ENCODE measurements at places on chromosomes 5 and 9.

- no peak for DNase-seq
These were observed 647.2 kb downstream of the PDE4D start for GRCh38 chr5:59246145-59246869.

- DNase-seq: no peak
These were observed 427.6 kb downstream of the SPOCK1 start for GRCh38 chr5:137071526-137071925.

DNA sequence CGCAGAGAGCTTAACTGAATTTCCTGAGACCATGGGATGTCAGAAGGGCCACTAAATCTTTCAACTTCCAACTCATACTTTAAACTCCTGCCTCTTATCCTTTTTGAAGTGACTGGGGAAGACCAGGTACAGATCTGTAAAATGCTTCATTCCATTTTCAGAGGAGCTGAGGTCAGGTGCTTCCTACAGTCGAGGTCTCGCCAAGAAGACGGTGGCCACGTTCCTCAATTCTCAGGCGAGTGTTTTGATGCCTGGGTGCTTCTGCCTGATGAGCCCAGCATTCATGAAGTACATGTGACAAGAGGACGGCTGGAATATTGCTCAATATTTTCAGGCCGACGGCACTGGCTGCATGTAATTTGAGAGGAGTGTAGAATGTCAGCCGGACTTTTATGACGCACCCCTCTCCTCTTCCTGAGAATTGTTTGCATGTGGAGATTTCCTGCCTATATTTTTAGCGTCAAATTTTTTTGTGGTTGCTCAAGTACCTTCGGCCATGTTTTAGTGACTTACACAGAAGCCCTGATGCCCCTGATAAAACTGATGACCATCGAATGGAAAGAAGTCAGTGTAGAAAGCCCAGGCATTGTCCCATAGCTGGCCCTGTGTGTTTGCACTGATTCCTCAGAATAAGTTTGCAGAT is 38.8 kb upstream of the GLRX start:
- no peak for DNase-seq

- no peak for DNase-seq
These were observed 60.0 kb upstream of the TUT7 start for GRCh38 chr9:86413971-86414880.

- DNase-seq: no peak
These were observed 2.1 kb upstream of the PHF2 start for GRCh38 chr9:93574091-93574899.

- DNase-seq: no peak
These were observed 480 bp upstream of the CCDC69 start for GRCh38 chr5:151224372-151224771.

- no peak for DNase-seq
These were observed 1545.3 kb upstream of the C9orf72 start for GRCh38 chr9:29118555-29118954.

DNA sequence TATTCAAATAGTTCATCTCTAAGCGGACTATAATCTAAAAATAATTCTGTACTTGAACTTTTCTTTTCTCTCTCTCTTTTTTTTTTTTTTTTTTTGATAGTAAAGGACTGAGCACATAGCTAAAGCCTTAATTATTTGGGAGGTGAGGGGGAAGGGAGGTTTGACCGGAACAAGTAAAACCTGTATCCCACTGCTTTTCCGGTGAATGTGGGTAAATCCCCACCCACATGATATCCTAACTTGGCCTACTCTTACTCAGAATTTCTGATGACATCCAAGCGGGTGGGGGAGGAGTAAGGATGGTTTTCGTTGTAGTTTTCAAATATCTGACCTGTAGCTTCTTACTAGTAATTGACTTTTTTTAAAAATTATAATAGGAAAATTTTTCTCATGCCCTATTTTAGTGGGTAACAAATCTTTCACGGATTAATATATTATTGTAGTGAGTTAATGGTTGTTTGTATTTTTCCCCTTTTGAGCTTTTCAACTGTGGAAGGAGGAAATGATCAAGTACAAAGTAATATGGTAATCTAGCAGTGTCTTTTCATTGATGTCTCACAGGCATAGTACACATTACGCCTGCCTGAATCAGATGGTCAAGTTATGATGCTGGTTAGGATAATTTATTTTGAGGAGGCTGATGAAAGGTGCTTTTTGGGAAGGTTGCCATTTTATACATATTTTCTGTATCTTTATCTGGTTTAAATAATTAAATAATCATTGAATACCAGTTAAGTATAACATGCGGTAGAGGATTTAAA is 2.2 kb upstream of the ELL2 start:
- no peak for DNase-seq

DNA sequence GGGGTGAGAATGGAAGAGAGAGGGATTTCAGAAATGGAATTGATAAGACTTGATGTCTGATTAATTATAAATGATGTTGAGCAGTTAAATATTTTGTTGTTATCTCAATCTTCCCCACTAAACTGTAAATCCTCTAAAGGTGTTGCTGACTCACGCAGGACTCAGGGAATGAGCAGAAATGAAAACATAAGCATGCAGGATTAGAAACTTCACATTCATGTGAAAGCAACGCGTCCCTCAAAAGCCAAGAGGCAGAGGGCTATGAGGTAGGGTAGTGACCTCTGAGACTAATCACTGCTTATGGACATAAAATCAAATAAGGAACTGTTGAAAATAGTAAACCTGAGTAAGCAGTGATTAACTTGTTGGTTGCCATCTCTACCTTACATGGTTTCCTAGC is 21.1 kb downstream of the ADAMTSL1 start:
- DNase-seq: no peak

DNA sequence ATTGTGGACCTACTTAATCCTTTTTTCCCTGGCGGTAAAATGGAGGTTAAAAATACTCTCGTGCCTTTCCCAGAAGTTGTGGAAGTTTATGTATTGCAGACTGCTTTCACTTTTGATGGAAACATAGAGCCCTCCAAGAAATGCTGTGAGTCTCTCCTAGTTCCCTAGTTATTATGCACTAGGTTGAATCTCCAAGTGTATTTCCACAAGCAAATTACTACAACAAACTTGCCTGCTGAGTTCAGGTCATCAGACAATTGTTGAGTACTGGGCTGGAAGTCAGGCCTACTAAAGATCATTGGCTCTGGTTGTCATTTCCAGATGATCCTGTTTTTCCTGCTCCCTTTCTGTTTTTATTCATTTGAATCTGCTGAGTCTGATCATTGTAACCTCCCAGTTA is 104.1 kb downstream of the CD180 start:
- DNase-seq: no peak

DNA sequence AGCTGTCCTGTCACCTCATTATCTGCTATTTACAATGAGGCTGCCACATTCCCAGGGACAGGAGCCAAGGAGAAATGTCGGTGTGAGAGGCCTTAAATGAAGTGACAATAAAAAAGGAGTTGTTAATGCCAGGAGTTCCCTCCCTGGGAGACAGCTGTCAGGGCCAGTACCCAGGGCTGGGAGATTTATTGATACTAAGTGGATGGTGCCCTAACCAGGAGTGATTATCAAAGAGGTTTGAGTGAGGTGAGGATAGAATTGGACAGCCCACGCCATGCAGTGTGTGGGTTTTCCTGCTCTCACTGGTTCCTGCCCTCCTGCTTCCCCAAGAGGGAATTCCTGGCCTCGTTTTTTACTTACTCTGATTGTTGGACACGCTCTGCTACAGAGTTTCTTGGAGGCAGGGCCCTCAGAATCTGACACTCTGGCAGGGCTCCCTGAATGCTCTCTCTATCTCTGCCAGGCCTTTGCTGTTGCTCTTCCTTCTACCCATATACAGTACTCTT is 150.8 kb downstream of the GRIA1 start:
- no peak for DNase-seq

DNA sequence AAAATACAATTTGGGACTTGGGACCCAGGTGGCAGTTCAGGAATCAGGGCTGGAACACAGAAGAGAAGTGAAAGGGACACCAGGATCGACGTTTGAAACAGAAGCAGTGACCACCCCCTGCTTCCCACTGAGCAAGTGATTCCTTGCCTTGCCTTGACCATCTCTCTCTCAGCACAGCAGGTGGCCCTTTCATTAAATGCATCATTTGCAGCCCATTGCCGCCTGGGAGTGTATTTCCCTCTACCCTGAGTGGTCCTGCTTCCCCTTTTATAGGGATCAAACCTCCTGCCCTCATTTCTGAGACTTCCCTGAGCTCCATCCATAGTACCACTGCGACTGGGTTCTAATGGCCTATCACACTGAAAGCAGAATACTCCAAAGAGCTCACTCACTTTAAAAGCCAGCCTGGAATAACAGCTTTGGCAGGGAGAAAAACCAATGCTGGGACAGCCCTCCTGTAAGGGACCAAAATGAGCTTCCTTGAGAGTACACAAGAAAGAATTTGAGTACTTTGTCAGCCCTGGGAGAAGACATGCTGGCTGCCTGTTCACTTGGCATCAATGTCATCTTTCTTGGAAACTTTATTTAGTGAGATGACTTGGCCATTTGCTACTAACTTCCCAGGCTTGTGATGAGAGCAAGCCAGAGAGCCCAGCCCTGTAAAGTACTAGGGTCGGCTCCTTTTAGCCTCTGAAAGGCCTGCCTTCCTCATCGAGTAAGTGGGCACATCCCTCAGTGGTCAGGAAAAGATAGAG is 149.7 kb downstream of the SLIT3 start:
- DNase-seq: no peak

DNA sequence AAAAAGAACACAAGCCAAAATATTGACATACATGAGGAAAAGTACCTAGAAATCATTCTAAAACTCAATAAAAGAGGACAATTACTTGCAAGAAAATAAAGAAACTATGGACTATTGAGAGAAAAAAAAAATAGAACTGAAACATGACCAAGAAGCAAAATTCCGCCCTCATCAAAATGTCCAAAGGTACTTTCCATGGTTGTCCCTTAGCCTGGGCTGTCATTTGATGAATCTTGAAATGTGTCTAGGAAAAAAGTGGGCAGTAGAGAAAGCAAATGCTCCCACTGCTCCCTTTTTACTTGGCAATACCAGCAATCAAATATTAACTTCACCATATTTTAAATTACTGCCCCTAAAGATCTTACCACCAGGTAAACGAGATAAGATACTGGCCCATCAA is 10.8 kb downstream of the NRG2 start:
- DNase-seq: no peak

GRCh38 chr5:54234304-54234933 is 76.0 kb downstream of the ARL15 start:
- DNase-seq: no peak
